Cortex of kidney (tissue), 1 donor: ENCODE measurements at places on chromosomes 13 and 19.

DNA sequence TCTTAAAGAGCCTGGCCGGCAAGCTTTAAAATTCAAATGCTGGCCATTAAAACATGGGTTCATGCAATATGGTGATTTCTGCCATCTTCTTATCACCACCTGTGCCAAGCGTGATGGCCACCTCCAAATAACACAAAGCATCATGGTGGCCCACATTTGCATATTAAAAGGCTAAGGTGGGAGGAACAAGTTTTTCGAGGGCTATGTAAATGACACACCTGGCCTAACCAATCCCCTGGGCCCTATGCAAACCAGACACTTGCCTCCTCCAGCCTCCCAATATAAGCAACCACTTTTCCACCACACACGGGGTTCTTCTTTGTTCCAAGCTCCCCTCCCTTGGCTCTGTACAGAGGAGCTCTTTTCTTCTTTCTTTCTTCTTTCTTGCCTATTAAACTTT, 14.4 kb downstream of the LILRB4 start:
- no peak for DNase-seq

GRCh38 chr19:30792561-30793505, 420.6 kb downstream of the ZNF536 start:
- no peak for DNase-seq

DNA sequence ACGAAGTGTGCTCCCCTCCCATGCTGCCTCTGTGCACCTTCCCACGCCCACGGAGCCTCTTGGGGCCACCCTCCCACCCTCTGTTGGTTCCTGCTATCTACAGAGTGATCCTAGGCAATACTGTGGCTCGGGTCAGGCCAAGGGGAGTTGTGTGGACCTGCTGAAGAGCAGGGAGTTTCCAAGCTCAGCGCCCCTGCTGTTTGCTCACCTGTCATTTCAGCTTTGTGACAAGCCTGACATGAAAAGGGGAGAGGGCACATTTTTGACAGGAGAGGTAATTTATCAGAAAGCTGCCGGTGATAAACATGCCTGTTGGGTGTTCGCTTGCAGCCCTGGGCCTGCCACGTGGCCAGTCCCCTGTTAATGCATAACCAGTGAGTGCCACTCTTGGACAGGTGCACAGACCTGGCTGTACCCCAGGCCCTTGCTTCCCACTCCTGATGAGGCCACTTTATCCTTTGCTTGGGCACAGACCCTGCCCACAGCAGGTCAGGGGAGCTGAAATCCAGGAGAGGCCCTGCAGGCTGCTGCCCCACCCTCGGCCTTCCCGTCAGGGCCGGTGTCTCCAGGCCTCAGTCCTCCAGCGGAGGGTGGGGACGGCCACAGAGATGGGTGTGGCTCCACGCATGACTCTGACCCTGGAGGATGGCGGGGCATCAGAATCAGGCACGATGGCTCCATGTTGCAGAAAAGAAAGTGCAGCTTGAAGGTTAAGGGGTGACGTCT, 201.5 kb upstream of the GPR12 start:
- no peak for DNase-seq

- DNase-seq = no peak
Observed at GRCh38 chr13:40458720-40458990, 207.8 kb downstream of the FOXO1 start.

GRCh38 chr13:113528813-113529180, 38.3 kb upstream of the DCUN1D2 start:
- DNase-seq = no peak

DNA sequence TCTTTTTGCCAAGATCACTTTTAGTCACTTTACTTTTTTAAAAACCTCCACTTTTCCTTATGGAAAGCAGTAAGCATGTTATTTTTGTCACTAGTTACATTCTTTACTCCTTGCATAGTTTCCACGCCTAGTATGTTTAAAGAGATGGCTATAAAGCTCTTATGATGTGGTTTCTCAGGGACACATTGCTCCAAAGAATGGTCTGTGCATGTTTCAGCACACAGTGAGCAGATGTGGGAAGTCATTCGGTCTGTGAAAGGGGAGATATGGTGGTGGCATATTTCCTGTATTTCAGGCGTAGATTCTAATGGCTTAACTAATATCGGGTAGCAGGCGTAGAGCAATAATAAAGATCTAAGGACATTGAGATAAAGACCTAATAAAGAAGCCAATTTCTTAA, 180.7 kb downstream of the SLITRK6 start:
- DNase-seq = no peak

- DNase-seq = no peak
Observed at GRCh38 chr13:50585674-50586413, 257.6 kb downstream of the DLEU7 start.

DNA sequence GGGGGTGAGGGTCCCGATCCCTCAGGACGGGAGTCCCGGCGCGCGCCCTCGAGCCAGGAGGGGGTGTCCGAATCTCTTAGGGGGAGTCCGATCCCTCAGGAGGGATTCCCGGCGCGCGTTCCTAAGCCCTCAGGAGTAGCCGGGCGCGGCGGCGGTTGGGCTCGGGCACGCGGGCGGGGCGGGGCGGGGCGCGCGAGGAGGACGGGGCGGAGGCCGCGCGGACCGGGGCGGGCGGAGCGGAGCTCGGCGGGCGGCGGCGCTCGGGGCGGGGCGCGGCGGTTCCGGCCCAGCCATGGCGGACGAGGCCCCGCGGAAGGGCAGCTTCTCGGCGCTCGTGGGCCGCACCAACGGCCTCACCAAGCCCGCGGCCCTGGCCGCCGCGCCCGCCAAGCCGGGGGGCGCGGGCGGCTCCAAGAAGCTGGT, at the start of gene CUL4A:
CUL4A (plus strand) TSS at position 278 of the 423 bp plus-strand sequence; CDS start at position 293, 15 bp downstream.
- no peak for DNase-seq

- no peak for DNase-seq
Observed at GRCh38 chr13:32001769-32002168, 29.8 kb upstream of the FRY start.

GRCh38 chr19:19618219-19619051, at the start of gene PBX4:
TSS of gene PBX4 (minus strand) at chr19:19618687. CDS start at chr19:19618629, 58 bp downstream.
- no peak for DNase-seq

DNA sequence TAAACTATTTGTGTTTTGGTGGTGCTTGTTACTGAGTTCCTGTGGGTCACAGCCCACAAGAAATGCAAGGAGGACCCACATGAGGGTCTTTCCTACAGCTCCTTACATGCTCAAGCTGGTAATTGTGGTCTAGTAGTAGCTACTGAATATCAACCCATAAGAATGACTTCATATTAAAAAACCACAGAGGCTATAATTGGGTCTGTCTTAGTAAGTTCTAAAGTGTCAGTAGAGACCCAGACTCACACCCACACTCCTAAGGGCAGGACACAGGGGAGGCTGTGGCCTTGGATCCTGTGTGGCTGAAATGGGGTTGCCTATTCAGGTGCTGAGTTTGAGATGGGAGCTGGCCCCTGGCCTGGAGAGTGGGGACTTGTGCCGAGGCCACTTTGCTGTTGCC, 19.6 kb downstream of the TFDP1 start:
- DNase-seq = no peak

- DNase-seq = no peak
Observed at GRCh38 chr13:32940601-32941000, 75.6 kb upstream of the KL start.

GRCh38 chr19:49880162-49880869, 2.8 kb downstream of the TBC1D17 start:
- DNase-seq = no peak

DNA sequence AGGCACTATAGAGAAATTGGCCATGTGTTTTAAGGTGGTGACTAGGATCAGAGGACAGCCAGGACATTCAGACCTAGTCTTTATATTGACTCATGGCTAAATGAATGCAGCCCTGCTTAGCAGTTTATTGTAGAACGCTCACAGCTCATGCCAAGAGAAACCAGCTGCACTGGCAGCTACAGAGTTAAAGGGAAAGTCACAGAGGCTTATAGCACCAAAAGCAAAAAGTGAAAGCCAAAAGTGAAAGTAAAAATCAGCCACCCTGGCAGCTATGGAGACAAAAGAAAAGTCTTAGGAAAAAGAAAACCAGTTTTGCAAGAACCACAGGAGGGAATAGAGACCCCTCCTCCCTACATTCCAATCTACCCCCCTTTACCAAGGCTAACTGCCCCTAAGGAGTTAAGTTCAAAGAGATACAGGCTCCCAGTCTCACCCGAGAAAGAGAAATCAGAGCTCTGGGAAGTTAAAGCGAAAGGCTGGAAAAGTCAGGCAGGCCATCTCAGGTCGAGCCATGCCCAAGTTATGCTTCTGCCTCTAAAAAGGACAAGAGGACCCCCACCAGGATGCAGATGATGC, 99.0 kb downstream of the ZNF429 start:
- DNase-seq = no peak

DNA sequence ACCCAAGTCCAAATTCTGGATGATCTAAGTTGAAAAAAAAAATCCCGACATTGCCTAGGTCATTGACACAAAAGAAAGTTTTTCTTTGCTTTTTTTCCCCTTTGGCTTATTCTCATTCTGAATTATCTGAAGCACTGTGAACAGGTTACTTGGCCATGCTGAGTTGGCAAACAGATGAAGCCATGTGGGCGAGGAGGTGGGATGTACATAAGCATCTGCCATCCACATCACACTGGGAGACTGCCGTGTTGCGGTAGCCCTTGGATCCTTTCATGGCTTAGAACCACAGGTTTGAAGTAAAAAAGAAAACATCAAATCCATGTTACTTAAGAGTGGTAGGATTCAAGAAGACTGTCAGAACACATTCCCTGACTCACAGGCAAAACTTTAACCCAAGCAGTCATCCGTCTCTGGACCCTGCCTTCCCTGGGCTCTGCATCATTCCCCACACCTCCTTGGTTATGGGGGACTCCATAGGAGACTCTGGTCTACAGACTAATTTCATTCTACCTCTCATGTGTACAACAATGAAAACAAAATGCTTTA, 242.5 kb upstream of the SERP2 start:
- DNase-seq = no peak
